ENCODE measurements at places on chromosomes 2 and 18.

GRCh38 chr2:70714141-70714905 is 53.7 kb downstream of the ADD2 start:
- no peak for DNase-seq

GRCh38 chr2:184444623-184445223 is 153.6 kb upstream of the ZNF804A start:
- no peak for DNase-seq

DNA sequence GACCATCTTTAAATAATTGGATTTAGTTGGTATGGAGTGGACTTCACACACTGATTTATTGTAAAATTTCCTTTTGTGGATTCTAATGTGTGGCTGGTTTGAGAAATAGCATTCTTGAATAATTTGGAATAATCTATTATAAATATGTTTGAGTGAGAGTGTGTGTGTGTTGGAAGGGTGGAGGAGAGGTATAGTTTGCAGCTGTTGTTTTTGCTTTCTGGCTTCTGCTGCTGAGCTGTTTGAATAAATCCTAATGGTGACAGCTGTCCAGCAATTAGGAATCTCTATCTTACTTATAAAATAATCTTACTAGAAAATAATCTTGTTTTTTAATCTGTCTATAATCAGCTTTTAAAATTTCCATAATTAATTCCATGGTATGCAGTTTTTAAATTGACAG is 1283.0 kb upstream of the CDH2 start:
- no peak for DNase-seq

DNA sequence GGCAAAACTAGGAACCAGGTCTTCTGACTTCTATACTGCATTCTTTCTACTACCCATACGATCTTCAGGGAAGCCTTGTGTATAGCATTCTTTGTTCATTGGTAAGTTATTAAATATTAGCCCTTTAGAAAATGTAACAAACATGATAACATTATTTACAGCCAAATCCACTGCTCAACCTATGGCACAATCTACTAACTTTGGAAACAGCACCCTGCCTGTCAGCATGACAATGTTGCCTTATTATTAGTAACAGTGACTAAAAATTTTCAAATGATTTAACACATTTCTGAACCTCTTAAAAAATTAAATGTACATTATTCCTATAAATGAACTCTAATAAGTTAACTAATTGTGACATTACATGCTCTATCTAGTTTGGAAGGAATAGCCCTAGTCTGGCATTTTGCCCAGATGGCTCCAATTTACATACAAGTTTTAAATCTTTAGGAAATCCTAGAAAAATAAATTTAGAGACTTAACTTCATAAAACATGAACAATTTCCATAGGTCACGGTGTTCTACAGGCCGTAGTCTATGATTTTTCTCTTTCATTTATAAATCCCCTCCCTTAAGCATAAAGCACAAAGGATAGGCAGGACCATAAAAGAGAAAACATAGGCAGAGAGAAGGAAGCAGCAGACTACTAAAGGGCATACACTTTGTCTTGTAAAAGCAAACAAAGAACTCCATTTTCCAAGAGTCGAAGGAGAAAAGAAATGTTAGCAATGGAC is 33.7 kb downstream of the YES1 start:
- no peak for DNase-seq

DNA sequence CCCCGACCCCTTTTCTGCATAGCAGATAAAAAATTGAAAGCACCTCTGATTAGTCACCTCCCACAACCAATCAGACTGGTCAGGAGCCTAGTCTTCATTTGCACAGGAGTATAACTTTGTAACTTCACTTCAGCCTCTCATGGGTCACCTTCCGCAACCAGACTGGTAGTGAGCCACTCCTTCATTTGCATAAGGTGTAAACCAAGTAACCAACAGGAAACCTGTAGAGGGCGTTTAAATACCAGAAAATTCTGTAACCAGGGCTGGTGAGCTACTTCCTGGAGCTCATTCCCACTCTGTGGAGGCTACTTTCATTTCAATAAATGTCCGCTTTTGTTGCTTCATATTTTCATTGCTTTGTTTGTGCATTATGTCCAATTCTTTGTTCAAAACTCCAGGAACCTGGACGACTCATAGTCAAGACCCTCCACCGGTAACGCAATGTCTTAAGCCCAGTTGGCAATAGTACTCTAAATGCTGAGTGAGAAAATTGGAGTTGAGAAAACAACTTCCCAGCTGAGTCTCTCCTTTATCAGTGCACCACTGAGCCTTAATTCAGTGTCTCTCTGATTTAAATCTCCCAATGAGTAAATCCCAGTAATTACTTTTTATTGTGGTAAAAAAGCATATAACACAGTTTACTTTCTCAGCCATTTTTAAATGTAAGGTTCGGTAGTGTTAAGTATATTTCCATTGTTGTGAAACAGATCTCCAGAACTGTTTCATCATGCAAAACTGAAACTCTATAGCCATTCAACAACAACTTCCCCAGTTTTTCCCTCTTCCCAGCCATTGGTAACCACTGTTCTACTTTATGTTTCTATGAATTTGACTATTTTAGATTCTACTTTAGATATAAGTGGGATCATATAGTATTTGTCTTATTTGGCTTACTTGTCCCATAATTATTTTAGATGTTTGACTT is 392.7 kb upstream of the SLC8A1 start:
- no peak for DNase-seq

DNA sequence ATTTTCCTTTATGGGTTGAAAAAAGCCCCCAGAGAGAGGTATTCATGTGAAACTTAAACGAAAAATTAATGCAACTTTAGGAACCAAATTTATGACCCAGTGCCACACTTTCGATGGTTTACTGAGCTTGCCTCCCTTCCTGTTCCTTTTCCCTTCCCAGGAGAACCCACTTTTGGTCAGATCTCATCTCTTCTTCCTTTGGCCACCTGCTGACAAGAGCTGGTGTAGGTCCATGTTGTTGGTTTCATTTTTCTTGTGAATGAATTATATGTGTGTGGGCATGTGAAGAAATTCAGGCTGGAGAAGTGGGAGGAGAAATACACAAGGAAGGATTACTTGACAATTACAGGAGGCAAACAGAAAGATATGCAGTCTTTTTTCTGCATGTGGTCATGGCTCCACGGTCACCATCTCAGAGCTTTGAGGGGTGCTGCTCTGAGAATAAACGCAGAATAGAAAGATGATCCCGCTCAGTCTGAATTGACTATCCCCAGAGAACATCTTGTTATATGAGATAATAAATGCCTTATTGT is 111.3 kb upstream of the TCF4 start:
- DNase-seq, result no peak

- no peak for DNase-seq
These were observed 163.8 kb downstream of the SETBP1 start for GRCh38 chr18:44844486-44844885.

- DNase-seq, result no peak
These were observed 21.9 kb upstream of the SEMA4C start for GRCh38 chr2:96891591-96892333.

DNA sequence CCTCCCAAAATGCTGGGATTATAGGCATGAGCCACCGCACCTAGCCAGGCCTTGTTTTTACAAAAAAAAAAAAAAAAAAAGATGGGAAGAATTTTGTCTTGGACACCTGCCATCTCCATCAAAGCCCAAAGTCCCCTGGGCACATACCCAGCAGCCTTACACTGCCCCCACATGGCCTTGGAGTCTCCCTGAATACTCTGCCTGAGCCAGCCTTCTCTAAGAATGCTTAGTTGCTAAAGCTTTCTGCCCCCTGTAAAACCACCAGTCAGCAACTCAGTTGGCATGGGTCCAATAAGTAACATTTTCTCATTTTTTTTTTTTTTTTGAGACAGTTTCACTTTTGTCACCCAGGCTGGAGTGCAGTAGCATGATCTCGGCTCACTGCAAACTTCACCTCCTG is 40.6 kb downstream of the SPC25 start:
- DNase-seq, result peak; percentile 64
